ENCODE measurements at places on chromosomes 4 and X.

- no peak for DNase-seq
Observed at GRCh38 chr4:76779740-76780459, 118.0 kb downstream of the SOWAHB start.

DNA sequence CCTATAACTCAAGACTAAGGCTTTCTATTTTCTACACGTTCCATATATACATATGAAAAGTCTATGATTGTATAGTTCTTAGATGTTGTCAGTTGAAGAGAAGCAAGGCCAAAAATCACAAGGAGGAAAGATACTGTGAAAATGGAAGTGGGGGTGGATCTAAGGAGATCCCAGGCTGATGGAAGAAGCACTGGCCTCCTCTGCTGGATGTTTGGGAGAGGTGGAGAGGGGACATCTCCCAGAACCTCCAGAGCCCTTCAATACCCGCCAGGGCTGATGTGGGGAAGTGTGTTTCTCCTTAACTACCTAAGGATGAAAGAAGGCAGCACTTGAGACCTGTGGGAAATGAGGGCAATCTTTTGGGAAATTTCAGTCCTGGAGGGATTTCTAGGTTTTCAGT is 67.4 kb downstream of the RASGEF1B start:
- no peak for DNase-seq

DNA sequence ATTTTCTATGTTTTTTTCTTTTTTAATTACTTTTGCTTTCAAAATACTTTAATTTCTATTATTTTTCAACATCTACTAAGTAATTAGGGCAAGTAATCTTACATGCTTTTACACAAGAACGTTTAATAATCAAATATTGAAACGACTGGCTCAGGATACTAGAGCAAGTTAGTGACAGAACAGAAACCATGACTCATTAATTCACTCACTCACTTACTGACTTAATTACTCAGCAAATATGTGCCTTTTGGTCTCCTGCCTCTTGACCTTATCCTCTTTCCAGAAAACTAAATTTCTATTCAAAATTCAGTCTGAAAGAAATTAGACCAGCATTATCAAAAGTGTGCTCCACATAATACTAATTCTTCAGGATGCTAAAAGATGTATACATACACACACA is 314.9 kb upstream of the TEX13C start:
- no peak for DNase-seq

DNA sequence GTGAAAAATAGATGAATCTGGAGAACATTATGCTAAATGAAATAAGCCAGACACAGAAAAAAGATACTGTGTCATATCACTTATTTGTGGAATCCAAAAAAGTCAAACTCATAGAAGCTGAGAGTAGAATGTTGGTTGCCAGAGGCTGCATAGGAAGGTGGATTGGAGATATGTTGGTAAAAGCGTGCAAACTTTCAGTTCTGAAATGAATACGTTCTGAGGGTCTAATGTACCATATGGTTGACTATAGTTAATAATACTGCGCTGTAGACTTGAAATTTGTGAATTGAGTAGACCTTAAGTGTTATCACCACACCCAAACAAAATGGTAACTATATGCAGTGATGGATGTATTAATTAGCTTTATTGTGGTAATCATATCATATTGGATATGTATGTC is 45.0 kb upstream of the UPRT start:
- no peak for DNase-seq

GRCh38 chr4:44684648-44685047 is 6.4 kb downstream of the GUF1 start:
- DNase-seq, result no peak

GRCh38 chr4:78244705-78245485 is 187.8 kb downstream of the FRAS1 start:
- DNase-seq, result no peak

DNA sequence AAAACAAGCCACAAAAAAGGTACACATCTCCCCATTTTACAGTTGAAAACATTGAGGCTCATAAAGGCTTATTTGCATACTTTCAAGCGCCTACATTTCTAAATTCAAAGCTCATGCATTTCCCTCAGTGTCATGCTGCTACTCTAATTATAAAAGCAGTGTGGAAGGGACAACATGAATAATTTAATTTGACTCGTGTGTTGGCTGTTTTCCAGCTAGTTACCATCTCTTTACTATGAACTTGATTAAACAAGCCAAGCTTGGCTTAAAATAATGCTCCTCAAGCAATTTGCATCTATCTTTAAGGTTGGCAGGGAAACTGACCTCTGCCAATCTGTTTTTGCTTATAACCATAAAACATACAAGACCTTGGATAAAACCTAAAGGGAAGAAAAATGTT is 252.5 kb upstream of the NEIL3 start:
- DNase-seq, result no peak

GRCh38 chr4:105392858-105393257 is 81.0 kb downstream of the PPA2 start:
- no peak for DNase-seq

DNA sequence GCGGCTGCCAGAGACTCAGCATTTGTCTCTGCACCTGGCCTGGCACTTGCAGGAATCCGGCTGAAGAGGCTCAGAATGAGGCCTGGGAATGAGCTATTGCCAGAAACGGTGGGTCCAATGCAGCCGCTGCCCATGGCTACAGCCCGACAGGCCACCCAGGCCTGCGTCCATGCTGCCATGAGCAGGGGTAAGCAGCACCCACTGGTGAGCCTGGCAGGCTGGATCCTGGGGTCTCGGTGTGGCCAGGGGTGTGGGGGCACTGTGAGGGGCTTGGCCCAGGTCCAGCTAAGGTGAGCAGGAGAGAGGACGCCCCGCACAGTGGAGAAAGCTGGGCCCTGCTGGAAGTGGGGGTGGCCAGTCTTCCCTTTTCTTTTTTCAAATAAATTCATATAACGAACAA is 60.3 kb upstream of the MXD4 start:
- DNase-seq, result no peak

Data from activated CD4-positive, alpha-beta memory T cell treated with anti-CD3 and anti-CD28 coated beads for 36 hours (primary cell).